Stimulated activated CD8-positive, alpha-beta memory T cell treated with anti-CD3 and anti-CD28 coated beads, Interleukin-15, amount 100 ng/mL, for 1 hour (primary cell): ENCODE measurements at places on chromosomes 4 and X.

DNA sequence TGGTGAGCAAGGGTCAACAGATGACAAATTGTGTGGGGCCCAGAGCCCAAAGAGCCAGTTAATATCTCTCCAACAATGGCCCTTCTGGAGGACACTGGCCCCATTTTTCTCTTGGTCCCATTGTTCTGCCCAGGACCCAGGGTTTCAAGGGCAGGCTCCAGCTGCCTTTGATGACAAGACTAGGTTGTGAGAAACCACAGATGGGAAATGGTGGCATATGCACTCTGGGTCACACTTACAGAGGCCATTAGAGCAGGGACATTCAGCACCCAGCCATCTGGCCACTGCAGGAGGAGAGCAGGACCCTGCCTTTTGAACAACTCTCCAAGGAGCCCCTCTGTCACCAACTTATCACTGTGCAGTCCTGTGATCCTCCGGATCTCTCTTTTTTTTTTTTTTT, 49.7 kb upstream of the KIAA1210 start:
- DNase-seq = no peak

GRCh38 chr4:155608225-155608885, 58.3 kb upstream of the GUCY1A1 start:
- DNase-seq = no peak

GRCh38 chr4:80271801-80272200, 5.3 kb downstream of the FGF5 start:
- no peak for DNase-seq

GRCh38 chrX:111262086-111262485, 8.2 kb downstream of the CAPN6 start:
- DNase-seq = no peak

DNA sequence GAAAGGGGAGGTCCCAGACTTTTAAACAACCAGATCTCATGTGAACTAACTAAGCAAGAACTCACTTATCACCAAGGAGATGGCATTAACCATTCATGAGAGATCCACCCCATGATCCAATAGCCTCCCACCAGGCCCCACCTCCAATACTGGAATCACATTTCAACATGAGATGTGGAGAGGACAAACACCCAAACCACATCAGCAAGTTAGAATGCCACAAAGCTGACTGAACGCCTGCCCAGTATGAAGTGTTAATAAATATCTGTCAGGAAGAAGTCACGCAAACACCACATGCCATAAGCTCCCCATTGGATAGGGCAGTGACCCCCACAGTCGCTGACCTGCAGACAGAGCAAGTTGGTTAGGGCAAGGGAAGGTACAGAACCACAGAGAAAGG, 14.3 kb downstream of the SLC10A6 start:
- no peak for DNase-seq

- DNase-seq = no peak
Measured at GRCh38 chr4:79872738-79873137, 200.3 kb downstream of the ANTXR2 start.

DNA sequence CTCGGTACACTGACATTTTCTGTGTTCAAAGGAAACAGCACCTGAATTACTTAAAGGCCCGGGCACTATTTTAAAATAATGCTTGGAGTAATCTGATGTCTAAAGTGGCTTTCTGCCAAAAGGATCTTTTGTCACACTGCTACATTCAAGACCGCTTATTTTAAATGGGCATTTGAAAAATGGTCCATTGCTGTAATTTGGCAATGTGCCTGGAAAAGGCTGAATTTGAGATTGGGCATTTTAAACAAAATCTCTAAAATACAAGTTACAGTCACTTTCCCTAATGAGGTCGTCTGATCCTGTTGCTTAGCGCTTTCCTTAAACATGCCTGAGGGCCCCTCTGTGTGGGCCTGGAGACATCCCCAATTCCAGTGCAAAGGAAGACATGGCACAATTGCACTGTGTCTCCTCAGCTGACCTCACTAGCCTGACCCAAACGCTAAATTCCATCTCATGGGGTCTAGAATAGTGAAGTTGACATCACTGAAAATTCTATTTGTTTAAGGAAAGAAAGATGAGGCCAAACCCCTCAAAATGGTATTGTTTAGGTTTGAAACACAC, 214.2 kb downstream of the GPC3 start:
- no peak for DNase-seq

GRCh38 chr4:25174674-25175073, 14.4 kb upstream of the SEPSECS start:
- DNase-seq = no peak

DNA sequence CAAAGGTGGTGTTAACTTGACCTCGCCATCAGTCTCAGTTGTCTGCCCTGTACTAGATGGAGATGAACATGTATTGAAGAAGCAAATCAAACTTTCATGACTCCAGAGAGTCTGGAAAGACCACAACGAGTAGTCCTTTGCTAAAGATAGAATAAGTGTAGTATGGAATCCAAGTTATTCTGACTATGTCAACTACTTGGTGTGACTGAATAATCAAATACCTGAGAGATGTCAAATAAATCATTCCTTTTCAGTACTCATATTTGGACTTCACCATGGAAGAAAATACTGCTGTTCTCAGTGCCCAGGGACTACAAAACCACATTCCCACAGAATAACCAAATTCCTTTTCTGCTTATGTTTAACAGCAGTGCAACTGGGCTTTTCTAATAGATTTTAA, 161.2 kb upstream of the SPRY1 start:
- DNase-seq = no peak

GRCh38 chr4:141912831-141913230, 276.4 kb downstream of the IL15 start:
- no peak for DNase-seq

DNA sequence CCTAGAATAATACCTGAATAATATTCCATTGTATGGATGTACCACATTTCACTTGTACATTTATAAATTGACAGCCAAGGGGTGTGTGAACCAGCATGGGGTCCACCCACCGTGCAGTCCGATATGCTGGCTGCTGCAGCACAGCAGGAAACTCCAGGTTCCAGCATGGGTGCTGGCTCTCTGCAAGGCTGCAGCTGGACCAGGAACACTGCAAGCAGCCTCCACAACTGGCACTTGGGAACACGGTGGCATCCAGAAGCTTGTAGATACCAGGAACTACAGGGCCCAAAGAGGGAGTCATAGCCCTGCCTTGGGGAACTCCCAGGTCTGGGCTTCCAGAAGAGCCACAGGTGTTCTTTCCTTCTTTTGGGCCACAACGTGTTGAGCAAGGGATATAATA, 91.2 kb downstream of the NXF2 start:
- no peak for DNase-seq

- DNase-seq = no peak
Measured at GRCh38 chr4:16125571-16126445, 42.0 kb upstream of the PROM1 start.
